GM23338 (cell line): ENCODE measurements at places on chromosomes 5 and 9. TPM values are rescaled to one million over a fixed set of nuclear protein-coding genes. Genes with fewer than 3 reads are reported as not detected.

- DNase-seq: no peak
Measured at GRCh38 chr9:99210572-99210971, 11.2 kb downstream of the ALG2 start.

GRCh38 chr5:179802950-179803562, 3.6 kb downstream of the MGAT4B start:
- peak; percentile 61 for DNase-seq

GRCh38 chr9:122132539-122132938, 27.0 kb downstream of the NDUFA8 start:
- DNase-seq: no peak

- no peak for DNase-seq
Measured at GRCh38 chr9:132703336-132703735, 33.1 kb downstream of the GTF3C4 start.

- DNase-seq: no peak
Measured at GRCh38 chr5:120306303-120306702, 157.8 kb upstream of the PRR16 start.

- no peak for DNase-seq
Measured at GRCh38 chr5:158246661-158247060, 387.7 kb upstream of the CLINT1 start.

The LAMC3 gene
- total RNA-seq: 19.2 and 27.4 TPM in 2 replicates

- no peak for DNase-seq
Measured at GRCh38 chr5:56594792-56595191, 220.6 kb upstream of the MAP3K1 start.

GRCh38 chr5:77550406-77550805, 58.3 kb upstream of the WDR41 start:
- DNase-seq: no peak

The AFAP1L1 gene
- 4.7 and 5.7 TPM in 2 replicates for total RNA-seq
